ENCODE measurements at places on chromosomes 1 and 21. TPM values are rescaled to one million over a fixed set of nuclear protein-coding genes. Genes with fewer than 3 reads are reported as not detected.

The LIPI gene
- not detected for total RNA-seq

The LEMD1 gene
- total RNA-seq = 6.9 TPM

The RRP1B gene
- total RNA-seq = 24.0 TPM

The AMY2B gene
- 201 TPM for total RNA-seq

The PRR9 gene
- total RNA-seq = not detected

The OR2T2 gene
- not detected for total RNA-seq

The RPE65 gene
- 0.16 TPM for total RNA-seq

The SNX27 gene
- 88.1 TPM for total RNA-seq

The JAM2 gene
- 22.3 TPM for total RNA-seq

The PPM1J gene
- total RNA-seq = 4.4 TPM

The KIF2C gene
- 2.5 TPM for total RNA-seq
